ENCODE measurements at places on chromosomes 4 and X.

DNA sequence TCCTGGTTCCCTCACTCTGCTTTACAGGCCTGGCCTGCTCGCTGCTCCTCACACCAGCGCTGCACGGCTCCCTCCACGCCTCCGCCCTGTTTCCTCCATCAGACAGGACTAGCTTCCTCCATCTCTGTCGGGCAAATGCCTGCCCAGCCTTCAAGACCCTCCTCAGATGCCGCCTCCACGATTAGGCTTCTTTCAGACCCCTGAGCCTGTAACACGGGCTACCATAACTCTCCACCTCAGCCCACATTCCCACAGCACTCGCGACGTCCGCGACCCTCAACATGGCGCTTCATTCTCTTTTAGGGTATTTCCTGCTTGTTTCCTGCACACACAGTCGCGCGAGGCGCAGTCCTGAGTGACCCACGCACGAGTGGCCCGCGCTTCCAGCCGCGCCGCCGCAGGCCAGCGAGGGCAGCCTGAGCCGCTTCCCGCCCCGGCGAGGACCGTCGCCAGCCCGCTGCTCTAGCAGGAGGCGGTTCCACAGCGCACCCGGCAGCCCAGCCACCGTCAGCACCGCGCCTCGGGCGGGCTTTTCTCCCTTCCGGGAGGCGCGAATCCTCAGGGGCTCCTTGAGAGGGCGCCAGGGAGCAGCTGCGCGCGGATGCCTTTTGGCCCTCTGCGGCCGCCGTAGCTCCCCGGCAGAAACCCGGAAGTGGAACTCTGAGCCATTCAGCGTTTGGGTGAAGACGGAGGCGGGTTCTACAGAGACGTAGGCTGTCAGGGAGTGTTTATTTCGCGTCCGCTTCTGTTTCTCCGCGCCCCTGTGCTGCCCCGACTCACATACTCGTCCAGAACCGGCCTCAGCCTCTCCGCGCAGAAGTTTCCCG lies at the start of gene FRG1:
Gene FRG1 (plus strand): TSS at position 695 of the 827 bp plus-strand sequence. CDS start 138 bp downstream, outside the sequence.
- DNase-seq: no peak

GRCh38 chrX:112734290-112734689 lies 54.6 kb upstream of the LHFPL1 start:
- no peak for DNase-seq

DNA sequence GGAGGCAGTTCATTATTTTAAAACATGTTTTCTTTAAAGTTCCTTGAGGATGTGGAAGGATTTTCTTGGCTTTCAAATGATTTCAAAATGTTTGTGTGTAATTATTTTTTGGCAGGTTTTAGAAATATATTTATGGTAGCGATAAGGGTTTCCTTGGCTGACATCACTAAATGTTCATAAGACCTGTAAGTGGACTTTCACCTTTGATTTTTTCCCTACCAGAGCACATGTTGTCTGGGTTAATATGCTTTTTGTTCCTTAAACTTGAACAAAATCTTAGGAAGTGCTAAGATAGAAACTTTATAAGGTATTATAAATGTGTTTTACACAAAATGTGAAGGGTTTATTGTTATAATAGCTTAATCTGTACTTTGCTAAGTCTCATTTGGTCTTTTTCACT lies 315.6 kb downstream of the PCDH7 start:
- DNase-seq: no peak

DNA sequence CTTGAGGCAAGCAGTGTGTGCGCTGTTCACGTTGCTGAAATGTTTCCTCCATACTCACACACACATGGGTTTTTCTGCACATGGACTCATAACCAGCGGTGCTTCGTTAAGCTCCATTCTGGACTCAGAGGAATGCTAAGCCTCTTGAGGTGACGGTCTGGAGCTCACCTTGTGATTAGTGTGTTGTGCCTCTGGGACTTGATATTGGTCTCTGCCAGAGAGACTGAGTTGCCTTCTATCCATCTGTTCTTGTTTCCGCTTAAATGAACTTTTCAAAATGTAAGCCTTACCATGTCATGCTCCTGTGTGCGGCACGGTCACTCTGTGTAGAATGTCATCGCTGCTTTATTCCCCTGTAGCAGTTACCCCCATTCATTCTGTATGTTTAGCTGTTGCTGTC lies 42.5 kb downstream of the ADD1 start:
- DNase-seq: no peak

- no peak for DNase-seq
Measured at GRCh38 chr4:173522160-173522950, 7.7 kb downstream of the HAND2 start.

DNA sequence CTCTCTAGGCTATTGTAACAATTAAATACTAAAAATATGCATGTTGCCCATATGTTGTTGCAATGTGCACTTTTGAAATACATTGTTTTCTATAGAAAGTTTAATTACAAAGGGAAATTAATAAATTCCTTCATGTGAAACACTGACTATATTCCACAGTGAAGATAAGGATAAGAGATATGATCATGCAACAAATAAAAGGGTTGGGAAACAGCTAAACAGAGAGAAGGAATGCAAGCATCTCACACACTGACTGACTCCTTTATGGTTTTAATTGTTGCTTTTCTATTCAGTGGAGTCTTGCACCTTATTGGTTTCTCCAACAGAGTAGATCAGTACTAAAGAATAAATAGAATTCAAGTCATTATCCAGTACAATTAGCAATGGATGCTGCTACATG lies 37.8 kb downstream of the ELOVL6 start:
- DNase-seq: no peak

- no peak for DNase-seq
Measured at GRCh38 chr4:57102050-57102624, 8.0 kb downstream of the IGFBP7 start.

GRCh38 chr4:82138374-82138773 lies 235.4 kb downstream of the HNRNPD start:
- no peak for DNase-seq

- no peak for DNase-seq
Measured at GRCh38 chr4:157005193-157005592, 33.6 kb upstream of the PDGFC start.

DNA sequence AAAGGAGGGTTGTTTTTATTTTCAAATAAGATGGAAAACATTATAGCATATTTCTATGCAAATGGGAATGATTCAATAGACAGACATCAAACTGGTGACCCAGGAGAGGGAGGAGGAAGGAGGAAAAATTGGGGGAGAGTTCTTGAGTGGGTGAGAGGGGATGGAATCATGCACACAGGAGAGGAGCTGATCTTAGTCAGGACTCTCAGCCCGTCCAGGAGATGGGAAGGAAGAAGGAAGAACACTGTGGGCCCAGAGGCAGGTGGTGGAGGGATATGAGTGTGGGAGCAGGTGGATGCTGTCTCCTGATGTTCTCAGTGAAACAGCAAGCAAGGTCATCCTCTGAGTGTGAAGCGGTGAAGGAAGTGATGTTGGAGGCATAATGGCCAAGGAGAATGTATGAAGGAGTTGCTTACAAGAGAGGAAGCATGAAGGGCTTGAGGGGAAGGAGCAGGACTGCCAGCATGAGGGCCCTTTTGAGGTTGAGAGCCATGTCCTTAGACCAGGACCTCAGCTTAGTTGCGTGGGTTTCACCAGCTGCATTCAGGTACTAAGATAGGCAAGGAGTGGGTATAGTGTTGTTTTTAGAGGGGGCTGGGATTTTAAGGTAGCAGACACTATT lies 161.7 kb upstream of the NAP1L5 start:
- no peak for DNase-seq

GRCh38 chrX:21427086-21427485 lies 52.9 kb downstream of the CNKSR2 start:
- DNase-seq: no peak

GRCh38 chr4:177191586-177191985 lies 118.1 kb upstream of the NEIL3 start:
- no peak for DNase-seq

GRCh38 chr4:170202721-170203120 lies 113.0 kb upstream of the AADAT start:
- DNase-seq: no peak

DNA sequence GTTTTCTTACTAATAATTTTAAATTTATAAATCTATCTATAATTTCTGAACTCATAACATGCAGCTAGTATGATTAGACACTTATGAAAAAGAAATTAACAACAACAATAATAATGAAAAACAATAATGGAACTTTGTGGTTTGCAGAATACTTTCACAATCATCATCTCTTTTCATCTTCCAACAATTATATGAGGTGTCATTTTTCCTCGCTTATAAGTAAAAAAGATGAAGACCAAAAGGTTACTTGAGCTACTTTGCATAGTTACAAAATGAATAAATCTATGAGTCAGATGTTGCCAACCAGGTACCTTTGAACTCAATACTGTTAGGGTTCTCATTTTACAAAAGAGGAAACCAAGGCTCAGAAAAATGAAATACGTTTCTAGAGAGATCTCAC lies 98.5 kb upstream of the ELOVL6 start:
- no peak for DNase-seq

- DNase-seq: no peak
Measured at GRCh38 chrX:106917830-106918500, 2.2 kb upstream of the CLDN2 start.

GRCh38 chrX:120459309-120459708 lies 9.8 kb downstream of the LAMP2 start:
- DNase-seq: peak; percentile 6

DNA sequence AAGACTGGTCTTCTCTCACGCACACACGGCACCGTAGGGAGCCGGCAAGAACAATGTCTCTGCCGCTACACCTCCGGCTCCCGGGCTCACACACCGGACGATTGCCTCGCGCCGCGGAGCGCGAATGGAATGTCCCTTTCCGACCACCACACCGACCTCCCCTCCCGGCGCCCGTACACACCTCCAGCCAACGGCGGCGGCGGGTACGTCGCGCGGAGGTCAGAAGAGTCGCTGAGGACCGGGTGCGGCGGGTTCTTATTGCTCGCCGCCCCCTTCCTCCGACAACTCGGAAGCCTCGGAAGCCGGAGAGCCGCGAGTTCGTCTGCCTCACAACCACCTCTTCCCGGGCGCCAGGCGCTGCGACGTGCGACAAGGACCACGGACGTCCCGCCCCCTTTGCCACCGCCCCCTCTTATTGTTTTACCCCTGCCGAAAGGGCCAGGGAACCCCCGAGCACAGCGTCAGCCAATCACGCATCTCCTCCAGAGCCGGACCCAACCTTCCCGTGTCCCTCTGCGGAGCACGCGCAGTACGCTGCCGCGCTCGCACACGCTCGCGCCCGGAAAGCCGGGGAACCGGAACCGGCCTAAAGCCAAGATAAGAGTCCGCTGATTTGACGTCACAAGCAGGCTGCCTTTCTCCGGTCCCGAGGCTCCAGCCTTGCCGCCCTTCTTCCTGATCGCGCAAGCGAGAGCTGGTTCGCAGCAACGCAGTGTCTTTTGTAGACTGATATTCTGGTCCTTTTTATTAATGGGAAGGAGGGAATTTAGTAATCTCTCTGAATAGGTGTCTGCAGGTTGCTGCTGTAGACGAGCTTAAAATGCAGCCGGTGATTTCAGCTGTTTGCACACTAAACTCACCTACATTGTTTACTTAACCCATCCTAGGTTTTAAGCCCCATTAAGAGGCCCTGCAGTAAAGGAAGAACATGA lies at the start of gene G3BP2:
Gene G3BP2 (minus strand): TSS at position 385 of the 932 bp plus-strand sequence. CDS start 11,386 bp downstream, outside the sequence.
- DNase-seq: peak; percentile 91

DNA sequence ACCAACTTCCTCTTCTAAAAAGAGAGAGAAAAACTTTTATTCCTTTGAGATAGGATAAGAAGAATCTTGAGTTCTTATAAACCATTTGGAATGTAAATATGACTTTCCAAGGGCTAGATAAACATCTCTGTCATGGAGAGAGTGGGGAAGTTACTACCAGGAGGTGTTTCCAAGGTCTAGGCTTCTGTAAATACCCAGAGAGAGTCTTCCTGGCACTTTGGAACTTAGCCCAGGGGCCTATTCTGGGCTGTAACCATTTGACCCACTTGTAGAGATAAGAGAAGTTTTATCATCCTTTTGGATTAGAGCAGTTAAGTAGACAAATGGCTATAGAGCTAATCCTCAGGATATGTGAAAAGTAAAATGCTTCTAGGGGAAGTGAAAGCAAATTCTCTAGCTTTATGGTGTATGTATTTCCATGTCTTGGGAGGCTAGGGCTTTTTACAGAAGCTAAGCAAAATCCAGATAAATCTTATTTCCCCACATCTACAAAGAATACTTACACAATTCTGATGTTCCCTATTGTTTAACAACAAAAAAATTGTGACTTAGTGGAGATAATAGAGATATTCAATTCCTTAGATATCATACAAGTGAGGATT lies 51.1 kb downstream of the MCUB start:
- DNase-seq: no peak

DNA sequence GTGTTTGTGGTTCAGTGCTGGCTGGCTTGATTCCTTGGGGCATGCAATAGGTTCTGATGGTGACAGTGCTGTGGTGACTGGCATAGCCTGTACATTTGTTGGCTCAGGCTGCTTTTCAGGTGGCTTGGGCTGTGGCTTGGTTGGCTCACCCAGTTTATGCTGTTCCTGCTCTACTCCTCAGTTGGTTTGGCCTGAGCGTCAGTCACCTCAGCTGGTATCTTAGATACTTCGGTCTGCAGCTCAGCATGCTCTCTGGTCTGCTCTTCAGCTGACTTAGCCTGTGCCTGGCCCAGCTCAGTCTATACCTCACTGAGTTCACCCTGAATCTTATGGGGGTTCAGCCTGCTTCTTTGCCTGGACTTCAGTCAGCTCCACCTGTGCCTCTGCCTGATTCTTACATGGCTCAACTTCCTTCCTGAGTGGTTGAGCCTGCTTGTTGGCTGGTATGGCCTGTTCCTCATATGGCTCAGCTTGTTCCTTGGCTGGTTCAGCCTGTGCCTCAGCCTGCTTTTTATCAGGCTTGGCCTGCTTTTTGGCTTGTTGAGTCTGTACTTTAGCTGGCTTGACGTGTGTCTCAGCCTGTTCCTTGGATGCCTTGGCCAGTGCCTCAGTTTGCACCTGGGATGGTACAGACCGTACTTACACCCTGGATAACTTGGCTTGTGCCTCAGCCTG lies 170.6 kb downstream of the MSN start:
- DNase-seq: no peak

- no peak for DNase-seq
Measured at GRCh38 chrX:86051741-86052140, 4.4 kb upstream of the CHM start.

DNA sequence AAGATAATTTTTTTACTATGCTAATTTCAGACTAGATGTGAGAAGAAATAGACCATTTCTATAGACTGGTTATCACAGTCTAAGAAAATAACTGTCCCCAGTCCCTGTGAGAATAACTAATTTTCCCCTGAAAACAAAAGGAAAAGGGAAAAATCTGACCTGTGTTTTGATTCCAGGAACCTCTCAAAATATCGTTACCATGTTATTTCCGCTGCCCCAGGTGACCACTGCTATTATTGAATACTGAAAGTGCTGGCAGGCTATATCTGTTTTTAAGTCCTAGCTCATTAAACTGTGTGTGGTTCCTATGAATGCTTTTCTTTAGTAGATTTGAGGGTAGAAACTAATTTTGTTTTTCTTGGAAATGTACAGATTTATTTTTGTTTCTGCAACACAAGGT lies 83.6 kb downstream of the GAB1 start:
- DNase-seq: no peak

DNA sequence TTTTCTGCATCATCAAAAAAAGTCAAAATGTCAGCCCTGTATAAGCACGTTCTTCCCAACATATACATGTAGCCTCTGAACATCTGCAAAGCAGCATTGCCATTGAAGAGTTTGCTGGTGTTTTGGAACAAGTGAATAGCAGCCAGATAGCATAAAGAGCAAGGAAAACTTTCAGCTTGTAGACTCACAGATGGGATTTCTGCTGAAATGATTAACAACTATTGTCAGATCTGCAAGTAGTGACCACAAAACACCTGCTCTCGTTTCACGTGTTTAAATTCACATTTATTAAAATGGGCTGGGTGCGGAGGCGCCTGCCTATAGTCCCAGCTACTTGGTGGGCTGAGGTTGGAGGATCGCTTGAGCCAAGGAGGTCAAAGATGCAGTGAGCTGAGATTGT lies 123.7 kb downstream of the SPRY1 start:
- no peak for DNase-seq

Data from NCI-H2107 (cell line).